Amniotic stem cell (primary cell): ENCODE measurements at places on chromosomes 3 and 15.

DNA sequence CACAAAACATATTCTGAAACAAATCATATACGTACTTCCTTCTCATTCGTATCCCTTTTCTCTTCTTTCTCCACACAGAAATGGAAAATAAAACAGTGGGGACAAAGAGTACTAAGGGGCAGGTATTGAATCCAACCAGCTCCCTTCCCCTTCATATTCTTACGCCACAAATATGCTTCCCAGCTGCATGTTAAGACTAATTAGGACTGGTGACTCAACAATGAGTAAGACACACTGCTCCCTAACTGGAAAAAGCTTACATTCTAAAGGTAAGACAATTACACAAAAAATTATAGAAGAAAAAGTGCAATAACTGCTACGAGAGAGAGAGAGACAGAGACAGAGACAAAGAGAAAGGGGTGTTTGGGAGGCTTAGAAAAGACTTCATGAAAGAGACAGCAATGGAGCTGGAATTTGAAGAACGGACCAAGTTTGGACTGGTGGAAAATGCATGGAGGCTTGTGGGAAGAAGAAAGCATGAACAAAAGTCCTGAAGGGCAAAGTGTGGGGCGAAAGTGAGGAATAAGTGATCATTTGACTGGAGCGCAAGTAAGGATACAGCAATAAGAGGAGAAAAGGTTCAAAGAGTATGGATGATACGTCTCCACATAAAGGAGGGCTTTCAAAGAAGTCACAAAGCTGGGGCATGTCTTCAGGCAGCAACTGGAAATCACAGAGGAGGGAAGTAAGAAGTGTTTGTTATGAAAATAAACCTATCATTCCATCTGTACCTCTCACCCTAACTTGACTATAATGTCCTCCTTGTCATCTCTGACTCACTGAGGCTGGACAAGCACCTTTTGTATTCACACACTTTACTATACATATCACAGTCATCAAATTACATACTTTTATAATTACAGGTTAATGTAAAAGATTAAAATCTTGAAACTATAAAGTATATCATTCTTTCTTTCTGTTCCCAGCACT is 49.2 kb downstream of the RYK start:
- DNase-seq, result peak; percentile 63

DNA sequence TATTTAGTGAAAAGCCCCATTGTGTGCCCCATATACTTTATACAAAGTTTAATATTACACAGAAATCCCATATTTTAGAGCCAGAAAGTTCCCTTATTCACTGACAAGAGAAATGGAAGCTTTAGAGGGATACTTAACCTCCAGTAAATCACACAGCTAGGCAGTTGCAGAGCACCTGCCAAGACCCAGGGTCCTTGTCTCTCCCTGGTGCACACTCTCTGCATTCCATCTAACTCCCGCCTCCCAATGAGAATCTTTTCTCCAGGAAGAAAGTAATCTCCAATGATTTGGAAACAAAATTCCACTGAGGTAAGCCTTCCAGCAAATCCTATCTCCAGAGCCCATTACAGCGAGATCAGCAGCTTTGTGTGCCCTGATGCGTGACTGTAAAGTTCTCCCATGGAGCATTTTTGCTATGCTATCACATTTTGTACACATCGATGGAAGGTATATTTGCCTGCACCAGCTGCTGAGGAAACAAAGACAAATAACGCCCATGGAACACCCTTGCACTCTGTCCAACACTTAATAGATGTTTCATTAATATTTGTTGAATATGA is 41.4 kb downstream of the ULK4 start:
- DNase-seq, result no peak

DNA sequence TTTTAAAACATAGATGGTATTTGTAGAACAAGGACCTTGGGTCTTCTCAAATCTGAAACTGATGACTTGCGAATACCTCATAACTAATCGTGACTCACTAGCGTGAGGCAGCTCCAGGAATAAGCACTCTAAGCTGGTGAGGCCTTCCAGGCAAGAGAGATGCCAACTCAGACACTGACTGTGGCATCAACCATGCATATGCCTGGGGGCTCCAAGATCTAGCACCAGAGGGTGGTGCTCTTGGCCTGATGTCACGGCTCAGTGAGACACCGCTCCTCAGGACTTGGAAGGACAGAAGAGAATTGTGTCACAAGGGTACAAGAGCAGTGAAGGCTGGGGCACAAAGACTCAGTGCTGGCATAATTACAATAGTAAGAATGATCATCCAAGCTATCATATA is 125.0 kb upstream of the TRIM42 start:
- no peak for DNase-seq

GRCh38 chr15:68783226-68784058 is 37.3 kb downstream of the ANP32A start:
- no peak for DNase-seq

GRCh38 chr3:130428871-130429712 is 83.6 kb downstream of the COL6A5 start:
- DNase-seq, result no peak

DNA sequence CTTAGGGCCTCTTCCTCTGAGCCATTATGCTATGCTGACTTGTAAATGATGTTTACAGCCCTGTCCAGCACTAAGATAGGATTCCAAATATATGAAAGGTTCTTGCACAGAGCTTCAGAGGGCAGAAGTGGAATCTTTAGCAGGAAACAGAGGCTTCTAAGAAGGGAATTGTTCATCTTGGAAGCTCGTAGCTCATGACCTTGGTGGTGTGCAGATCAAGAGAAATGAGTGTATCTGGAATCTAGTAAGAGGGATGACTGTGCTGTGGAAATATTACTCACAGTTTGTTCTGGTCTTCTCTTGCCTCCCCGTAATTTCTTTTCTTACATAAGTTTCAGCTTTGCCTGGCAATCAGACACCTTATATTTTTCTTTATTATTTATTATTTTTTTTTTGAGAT is 175.8 kb downstream of the SPATA16 start:
- DNase-seq, result no peak

DNA sequence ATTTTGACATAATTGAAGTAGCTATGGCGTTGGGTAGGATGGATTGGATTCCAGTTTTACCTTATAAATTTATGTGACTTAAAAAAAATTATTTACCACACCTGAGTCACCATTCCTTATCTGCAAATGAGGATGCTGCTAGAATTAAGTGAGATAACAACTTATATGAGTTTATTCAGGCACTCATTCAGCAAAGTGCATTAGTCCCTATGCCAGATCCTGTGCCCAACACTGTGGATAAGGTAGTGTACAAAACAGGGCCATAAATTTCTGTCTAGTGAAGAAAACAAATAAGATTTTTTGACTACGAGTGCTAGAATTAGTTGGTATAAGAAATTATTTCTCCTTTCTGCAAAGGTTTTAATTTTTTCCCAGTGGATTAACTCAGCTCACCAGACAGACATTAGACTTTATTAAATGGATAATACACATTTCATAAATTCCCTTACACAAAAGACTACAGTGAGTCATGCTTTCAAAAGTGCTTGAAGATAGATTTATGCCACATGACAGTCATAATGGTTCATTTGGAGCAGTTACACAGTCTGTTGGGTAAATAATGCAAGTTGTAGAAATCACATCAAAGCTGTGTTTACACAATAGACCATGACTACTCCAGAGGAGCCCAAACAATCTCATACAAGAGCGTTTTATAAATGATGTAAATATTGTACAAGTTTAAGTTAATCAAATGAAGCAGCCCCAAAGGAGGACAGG is 129.9 kb upstream of the TGFBR2 start:
- no peak for DNase-seq

DNA sequence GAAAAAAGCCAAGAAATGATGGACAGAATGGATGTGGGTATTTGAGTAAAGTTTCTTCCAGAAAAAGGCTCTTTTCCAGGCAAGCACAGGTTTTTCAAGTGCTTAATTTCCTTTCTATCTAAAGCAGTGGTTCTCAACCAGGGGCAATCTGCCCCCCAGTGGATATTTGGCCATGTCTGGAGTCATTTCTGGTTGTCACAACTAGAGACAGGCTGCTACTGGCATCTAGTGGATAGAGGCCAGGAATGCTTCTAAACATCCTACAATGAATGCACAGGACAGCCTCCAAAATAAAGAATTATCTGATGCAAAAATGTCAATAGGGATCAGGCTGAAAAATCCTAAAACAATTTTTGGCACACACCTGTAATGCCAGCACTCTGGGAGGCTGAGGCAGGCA is 23.9 kb downstream of the SEC22C start:
- no peak for DNase-seq

- peak; percentile 29 for DNase-seq
Observed at GRCh38 chr3:59749291-59749690, 699.5 kb upstream of the CFAP20DC start.

- DNase-seq, result no peak
Observed at GRCh38 chr15:86834115-86834863, 754.6 kb downstream of the AGBL1 start.

DNA sequence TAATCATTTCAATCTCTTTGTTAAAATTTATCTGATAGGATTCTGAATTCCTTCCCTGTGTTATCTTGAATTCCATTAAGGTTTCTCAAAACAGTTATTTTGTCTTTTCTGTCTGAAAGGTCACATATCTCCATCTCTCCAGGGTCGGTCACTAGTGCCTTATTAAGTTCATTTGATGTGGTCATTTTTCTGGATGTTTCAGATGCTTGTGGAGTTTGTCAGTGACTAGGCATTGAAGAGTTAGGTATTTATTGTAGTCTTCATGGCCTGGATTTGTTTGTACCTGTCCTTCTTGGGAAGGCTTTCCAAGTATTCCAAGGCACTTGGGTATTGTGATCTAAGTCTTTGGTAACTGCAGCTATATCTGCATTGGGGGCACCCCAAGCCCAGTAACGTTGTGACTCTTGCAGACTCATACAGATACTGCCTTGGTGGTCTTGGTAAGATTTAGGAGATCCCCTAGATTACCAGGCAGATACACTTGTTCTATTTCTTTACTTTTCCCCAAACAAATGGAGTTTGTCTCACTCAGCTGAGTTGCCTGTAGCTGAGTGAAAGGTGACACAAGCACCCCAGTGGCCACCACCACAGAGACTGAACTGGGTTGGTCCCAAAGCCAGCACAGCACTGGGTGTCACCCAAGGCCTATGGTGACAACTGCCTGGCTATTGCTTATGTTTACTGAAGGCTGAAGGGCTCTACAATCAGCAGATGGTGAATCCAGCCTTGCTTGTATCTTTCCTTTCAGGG is 18.9 kb upstream of the SLC27A2 start:
- DNase-seq, result no peak

- no peak for DNase-seq
Observed at GRCh38 chr15:62717496-62717895, 325.1 kb upstream of the TPM1 start.

DNA sequence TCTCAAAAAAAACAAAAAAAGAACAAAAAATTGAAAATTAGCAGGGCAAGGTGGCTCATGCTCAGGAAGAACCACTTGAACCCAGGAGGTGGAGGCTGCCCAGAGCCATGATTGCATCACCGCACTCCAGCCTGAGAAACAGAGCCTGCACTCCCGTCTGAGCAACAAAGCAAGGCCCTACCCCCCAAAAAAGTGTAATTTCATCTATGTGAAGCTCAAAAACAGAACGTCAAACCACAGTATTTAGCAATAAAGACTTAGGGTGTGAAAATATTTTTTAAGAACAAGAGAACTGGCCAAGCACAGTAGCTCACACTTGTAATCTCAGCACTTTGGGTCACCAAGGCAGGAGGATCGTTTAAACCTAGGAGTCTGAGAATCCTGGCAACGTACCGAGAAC is 38.2 kb downstream of the STAG1 start:
- DNase-seq, result no peak

DNA sequence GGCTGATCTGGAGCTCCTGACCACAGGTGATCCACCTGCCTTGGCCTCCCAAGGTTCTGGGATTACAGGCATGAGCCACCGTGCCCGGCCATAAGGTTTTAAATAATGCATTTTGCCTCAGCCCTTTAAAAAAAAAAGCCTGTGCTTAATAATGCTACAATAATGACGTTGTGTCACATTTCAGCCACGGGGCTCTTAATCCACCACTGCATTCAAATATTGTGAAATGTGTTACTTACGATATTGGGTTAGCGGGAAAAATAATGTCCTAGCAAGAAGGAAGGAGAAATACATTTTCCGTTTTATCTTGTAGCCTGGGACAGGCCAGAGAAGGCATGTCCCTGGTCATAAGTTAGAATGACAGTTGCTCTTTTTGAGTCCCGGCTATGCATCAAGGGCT is 17.6 kb downstream of the PAQR5 start:
- DNase-seq, result no peak

- DNase-seq, result no peak
Observed at GRCh38 chr15:96355568-96356187, 25.2 kb downstream of the NR2F2 start.

GRCh38 chr3:106247902-106248684 is 379.3 kb upstream of the CBLB start:
- no peak for DNase-seq

- DNase-seq, result no peak
Observed at GRCh38 chr3:140470962-140471361, 206.9 kb upstream of the TRIM42 start.

DNA sequence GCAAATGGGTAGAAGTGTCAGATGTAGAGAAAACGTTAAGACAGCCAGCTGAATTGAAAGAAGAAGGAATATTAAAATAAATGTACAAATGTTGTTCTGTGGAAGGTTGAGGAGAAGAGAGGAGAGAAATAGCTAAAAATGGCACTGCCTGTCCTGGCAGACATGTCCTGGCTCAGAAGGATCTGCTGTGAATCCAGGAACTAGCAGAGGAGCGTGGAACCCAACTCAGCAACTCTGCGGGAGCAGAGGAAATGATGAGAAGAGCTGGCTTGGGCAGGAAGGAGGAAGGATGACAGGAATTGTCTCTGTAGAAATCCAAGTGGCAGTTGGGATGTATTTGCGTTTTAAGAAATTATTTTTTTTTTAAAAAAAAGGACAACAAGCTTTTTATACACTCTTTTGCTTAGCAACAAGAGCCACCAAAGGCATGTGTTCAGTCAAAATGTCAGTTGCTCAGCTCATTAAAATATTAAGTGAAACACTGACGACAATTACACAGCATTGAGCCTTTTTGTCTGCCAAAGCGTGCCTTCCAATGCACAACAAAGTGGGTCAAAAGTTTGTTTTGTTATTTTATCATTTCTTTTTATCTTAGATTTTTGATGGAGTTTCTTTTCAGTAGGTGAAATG is 16.1 kb downstream of the NANOGP8 start:
- no peak for DNase-seq

GRCh38 chr15:28985316-28985645 is 99.5 kb downstream of the APBA2 start:
- no peak for DNase-seq
